Stimulated activated CD4-positive, alpha-beta T cell treated with anti-CD3 and anti-CD28 coated beads, Interleukin-12 subunit alpha, Interleukin-12 subunit beta, amount 100 ng/mL, for 24 hours (primary cell): ENCODE measurements at places on chromosomes 5 and 9.
A peak's percentile ranks its signal among the peaks of the same experiment; 100 is the strongest.

DNA sequence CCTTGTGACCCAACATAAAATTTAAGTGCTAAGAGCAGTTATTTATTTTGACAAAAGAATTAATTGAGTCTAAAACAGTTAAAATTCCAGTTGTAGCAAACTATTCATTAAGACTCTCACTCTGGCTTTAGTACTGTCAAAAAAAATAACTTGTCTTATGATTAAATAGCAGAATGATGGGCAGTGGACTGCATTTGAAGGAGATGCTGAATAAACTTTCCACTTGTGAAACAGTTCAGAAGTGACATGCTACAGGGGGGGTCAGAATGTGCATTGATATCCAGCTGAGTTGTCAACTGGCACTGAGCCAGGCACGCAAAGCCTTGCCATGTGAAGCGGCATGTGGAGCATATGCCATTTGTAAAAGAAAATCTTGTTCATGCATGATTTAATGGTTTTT, 76.0 kb downstream of the FCHO2 start:
- no peak for DNase-seq

DNA sequence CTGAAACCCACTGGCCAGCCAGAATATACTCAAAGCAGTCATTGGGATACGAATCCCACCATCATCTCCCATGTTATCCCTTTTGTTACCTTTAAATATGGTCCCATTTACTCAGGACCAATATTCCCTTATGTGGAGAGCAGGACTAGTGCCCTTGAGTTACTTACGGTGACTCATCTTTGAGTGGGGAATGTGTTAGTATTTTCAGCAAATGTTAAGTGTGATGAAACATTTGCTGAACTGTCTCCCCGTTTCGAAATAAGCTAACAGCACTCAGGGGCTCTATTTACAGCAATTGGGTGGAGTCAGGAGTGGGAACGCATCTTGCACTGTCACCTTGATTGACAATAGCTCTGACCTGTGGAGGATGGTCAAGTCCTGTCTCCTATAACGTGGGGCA, 67.4 kb downstream of the CTSL start:
- no peak for DNase-seq

DNA sequence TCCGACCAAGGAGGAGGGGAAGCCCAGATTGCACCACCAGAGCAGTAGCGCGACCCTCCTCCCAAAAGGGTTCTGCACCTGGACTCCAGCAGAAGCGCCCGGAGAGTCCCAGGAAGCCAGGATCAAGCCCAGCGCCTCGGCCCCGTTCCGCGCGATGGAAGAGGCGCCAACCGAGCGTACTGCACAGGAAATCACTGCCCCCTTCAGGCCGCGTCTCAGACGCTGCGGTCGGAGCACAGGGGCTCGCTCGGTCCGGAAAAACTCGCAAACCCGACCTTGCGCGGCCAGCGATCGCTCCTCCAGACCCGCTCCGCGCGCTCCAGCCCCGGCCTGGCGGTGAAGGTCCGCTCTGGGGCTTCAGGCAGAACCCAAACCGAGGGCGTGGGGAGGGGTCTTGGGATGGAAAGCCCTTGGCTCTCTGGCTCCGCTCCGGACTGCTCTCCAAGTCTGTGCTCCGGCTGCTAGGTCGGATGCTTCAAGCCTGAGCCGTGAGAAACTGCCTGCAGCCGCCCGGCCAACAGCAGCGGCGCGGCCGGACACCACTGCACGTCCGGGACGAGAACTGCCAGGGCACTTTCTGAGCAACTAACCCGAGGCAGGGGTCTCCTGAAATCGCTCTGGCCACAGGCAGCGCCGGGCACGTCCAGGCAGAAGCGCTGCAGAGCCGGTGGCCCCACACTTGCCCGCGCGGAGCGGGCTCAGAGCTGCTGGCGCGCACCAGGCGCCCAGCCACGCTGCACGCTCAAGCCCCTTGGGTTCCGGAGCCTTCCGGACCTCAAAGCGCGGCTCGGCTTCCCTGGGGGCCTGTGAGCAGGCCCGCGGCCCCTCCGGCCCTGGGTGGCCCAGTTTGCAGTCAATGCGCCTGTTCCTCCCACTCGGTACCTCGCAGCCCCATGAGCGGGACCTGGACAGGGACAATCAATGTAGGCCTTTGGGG, 1.3 kb downstream of the GABBR2 start:
- peak; percentile 26 for DNase-seq

DNA sequence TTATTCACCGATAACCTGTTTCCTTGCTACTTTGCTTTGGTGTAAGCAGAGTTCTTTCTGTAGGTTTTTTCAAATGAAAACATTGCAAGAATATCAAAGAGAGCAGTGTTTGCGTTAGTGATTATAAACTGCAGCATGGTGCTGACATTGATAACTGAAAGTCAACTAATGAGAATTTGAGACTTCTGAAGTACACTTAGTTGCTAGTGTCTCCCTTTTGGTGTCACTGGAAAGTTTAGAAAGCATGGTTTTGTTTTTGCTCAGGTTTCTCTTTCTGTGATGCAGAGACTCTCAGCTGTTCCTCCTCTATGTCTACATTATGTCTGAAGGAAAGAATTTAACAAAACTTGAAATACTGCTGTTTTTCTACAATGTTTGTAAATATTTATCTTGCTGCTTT, 80.2 kb upstream of the ZNF169 start:
- no peak for DNase-seq

DNA sequence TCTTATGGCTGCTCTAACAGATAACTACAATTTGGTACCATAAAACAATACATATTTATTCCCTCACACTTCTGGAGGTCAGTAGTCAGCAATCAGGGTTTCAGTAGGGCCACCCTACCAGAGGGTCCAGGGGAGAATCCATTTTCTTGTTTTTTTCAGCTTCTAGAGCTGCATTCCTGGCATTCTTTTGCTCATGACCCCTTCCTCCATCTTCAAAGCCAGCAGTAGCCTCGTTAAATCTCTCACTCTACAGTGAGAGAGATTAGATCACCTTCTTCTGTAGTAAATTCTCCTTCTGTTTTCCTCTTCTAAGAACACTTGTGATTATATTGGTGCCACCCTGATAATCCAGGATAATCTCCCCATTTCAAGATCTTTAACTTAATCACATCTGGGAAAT, 187.4 kb downstream of the RFK start:
- DNase-seq = no peak
